Omental fat pad (tissue), 4 donors: ENCODE measurements at places on chromosomes 4 and X. TPM values are rescaled to one million over a fixed set of nuclear protein-coding genes. Genes with fewer than 3 reads are reported as not detected.

DNA sequence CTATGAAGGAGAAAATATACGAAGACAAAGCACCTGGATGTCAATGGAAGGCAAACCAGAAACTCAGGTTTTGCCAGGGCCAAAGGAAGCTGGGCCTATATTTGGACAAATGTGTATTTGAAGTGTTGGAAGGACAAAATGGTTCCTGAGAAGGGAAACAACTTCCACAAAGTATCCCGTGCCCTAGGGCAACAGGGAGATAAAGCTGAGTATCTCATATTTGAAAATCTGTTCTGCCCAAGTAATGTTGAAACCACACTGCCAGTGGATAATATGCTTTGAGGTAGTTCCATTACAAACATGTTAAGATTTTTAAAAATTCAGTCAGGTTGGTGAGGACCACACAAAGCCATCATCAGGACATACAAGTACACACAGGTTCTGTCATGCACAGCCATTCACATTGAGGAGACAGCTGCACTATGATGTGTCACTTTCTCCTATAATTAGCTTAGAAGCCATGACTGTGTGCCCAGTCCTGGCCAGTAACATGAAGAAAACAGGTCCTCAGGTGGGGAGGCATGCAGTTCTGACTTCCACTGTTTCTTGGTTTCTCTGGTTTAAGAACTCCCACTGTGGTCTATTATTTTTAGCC, 116.4 kb downstream of the PWWP3B start:
- no peak for DNase-seq

DNA sequence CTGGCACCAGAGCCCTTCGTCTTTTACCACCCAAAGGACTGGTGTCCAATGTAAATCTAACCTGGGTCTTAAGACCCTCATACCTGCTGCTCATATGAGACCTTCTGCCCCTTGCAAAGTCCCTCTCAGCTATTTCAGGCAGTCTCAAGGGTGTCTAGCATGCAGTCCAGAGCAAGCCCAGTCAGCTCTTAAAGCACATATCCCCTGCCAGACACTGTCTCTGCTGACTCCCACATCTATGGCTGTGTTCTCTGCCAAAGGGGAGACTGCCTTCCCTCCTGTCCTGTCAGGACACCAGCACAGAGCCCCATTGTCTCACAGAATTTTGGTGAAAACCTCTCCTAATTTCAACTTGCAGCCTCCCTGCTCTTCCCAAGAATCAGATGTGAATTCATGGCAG, 118.5 kb downstream of the PARM1 start:
- no peak for DNase-seq

GRCh38 chr4:88672987-88673386, 24.6 kb downstream of the NAP1L5 start:
- no peak for DNase-seq

- DNase-seq, result no peak
Observed at GRCh38 chr4:59127006-59127405, 2016.8 kb upstream of the IGFBP7 start.

- DNase-seq, result peak; percentile 38
Observed at GRCh38 chrX:140057001-140057411, 91.7 kb upstream of the CXorf66 start.

- no peak for DNase-seq
Observed at GRCh38 chr4:92303621-92304027, at the start of gene GRID2. TSS of gene GRID2 (plus strand) at chr4:92303966.

DNA sequence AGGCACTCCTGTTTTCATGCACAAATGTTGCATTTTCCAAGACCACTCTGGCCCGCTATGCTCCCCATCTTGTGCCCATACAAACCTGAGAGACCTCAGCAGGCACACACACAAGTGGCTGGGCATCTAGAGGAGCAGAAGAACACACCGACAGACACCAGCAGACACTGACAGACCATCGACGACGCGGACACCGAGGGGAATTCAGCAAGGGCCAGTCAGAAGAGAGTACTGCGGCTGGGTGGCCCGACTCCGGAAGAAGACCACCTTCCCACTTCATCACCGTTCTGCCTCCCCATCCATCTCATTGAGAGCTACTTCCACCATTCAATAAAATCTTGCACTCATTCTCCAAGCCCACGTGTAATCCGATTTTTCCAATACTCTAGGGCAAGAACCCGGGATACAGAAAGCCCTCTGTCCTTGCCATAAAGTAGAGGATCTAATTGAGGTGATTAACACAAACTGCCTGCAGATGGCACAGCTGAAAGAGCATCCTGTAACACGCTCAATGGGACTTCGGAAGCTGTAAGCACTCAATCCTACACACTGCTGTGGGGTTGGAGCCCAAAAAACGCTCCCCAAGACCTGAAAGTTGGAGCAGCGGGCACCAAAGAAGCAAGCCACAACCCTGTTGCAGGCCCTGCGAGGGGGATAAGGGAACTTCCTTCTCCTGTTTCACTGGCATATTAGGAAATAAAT, 780.9 kb downstream of the ARAP2 start:
- DNase-seq, result no peak

- no peak for DNase-seq
Observed at GRCh38 chr4:164509951-164510350, 244.0 kb upstream of the SMIM31 start.

DNA sequence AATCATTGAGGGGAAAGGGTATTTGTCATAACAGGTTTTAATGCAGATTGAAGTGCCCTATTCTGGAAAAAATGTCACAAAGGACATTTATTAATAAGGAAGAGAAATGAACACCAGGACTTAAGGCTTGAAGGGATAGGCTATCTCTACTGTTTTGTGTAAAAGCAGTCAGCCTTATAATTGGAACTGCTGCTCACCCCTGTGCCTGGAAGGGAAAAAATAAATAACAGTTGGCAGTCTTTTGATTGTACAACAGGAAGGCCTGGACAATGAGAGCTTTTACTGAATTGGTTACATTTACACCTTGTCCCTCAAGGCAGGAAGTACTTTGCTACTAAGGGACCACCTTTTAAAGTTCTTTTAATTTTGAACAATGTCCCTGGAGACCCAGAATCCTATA, 17.8 kb upstream of the MAGED4 start:
- DNase-seq, result no peak

GRCh38 chr4:114200026-114200425, 220.6 kb upstream of the ARSJ start:
- no peak for DNase-seq

DNA sequence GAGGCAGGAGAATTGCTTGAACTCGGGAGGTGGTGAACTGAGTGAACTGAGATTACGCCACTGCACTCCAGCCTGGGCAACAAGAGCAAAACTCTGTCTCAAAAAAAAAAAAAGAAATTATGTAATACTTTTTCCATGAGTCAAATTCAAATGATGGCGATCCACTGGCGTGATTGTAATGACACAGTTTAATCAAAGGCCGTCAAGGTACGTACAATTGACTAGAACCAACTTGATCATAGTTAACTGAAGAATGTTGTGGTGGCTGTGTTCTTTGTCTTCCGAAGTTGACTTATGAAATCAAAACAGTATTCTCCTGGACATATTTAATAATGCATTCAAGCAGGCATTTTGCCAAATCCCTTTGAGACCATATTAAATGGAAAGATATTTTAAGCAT, 318.6 kb upstream of the FAT1 start:
- no peak for DNase-seq

GRCh38 chr4:134215620-134216344, 14.2 kb upstream of the PABPC4L start:
- DNase-seq, result no peak

DNA sequence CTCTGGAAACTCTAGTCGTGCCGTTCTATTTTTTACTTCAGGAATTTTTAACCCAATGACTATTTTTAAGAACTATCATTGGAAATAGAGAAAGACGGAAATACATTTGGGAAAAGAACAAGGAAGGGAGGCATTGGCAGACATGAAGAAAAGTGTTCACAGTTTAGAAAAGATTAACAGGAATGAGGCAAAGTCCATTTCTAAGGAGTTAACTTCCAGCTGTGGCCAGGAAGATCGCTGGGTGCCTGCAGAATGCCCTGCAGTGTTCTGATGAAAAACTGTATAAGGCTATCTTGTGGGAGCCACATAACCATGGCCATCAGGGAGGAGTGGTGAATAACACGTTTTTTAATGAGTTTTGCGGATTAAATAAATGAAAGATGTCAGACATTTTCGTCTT, 150.6 kb upstream of the VCX3A start:
- DNase-seq, result no peak

- DNase-seq, result no peak
Observed at GRCh38 chrX:136195247-136195646, 47.9 kb downstream of the FHL1 start.

GRCh38 chr4:75028196-75028854, 95.4 kb downstream of the PARM1 start:
- no peak for DNase-seq

DNA sequence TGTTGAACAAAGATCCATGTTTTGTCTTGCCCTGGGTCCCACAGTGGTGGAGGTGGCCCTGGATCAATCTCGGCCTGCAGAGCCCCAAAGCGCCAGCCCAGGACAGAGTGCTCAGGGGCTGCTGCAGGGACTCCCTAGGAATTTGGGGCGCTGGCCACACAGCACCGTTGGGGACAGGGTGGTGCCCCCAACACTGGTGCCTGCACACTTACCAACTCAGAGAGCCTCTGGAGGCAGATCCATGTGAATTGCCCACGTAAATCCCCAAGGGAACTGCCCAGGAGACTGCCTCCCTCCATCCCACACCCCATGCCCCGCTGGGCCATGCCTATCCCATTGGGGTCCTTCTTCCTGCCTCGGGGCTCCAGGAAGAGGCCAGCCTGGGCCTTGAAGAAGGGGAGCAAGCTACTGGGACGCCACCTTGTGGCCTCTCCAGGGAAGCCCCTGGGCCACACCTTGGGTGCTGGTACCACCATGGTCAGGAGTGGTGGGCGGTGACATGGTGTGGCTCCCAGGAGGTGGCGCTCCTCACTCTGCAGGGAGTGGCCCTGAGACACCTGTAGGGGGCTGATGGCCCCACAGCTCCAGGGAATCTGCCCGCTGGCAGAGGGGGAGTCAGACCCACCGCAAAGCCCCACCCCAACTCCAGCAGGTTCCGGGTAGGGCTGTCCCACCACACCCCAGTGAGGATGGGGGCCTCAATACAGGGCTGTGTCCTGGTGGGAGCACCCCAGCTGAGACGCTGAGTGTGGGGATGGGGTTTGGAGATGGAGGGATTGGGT, 22.8 kb downstream of the CFAP99 start:
- no peak for DNase-seq

GRCh38 chrX:107348051-107348450, 101.4 kb upstream of the FRMPD3 start:
- DNase-seq, result no peak

DNA sequence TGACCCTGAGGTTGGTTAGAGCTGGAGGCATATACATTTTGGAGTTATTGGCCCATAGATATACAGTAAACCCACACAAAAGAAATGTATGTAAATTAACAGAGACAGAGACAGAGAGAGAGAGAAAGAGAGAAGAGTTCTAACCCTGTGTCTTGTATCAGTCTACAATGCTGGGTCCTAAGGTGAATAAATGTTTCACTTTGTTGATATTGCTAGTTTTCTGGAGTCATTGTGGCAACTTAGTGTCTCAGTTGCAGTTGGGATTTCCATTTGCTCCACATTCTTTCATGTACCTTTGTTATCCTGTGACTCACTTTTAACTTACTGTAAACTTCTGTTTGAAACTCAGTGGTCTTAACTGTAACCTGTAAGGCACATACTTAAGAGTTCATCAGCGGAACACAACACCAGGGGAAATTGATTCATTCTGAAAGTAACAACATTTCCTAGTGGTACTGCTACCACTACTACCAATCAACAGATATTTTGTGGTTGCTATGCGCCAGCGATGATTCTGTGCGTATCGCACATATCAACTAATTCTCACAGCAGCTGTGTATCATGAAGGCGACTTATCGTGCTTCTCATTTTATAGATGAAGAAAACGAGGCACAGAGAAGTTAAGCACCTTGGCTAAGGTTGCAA, 38.5 kb upstream of the ETDA start:
- DNase-seq, result no peak

GRCh38 chrX:104370089-104370488, 115.4 kb upstream of the ESX1 start:
- no peak for DNase-seq

DNA sequence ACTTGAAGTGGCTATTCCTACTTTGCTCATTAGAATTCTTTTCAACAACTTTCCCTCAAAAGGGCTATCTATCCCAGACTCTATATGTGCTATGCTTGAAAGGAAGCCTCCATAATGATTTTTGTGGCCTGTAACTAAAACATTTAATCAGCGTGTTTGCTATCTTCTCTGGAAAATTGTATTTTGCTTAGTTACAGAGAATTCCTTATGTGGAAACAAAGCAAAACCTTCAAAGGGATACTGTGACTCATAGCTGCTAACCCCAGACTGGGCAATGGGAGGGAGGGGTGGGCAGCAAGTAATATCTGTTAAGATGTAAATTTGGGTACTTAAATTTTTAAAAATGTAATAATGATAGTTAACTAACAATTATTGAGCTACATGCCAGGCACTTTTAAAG, 3.7 kb downstream of the SLC25A14 start:
- no peak for DNase-seq

DNA sequence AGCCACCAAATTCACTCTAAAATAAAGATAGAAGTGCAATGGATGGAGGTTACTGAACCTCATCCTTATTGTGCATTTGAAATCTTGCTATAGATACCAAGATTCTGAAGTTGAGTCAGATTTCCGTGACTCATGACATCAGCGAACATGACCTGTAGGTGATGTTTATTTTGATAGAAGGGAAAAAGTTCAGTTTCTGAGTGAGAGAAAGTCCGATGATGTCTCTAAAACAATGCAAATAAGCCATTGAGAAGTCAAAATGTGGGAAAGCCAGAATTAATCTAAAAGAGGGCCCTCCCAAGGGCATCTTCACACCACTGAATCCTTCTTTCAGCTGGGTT, 20.0 kb downstream of the PHOX2B start:
- no peak for DNase-seq

DNA sequence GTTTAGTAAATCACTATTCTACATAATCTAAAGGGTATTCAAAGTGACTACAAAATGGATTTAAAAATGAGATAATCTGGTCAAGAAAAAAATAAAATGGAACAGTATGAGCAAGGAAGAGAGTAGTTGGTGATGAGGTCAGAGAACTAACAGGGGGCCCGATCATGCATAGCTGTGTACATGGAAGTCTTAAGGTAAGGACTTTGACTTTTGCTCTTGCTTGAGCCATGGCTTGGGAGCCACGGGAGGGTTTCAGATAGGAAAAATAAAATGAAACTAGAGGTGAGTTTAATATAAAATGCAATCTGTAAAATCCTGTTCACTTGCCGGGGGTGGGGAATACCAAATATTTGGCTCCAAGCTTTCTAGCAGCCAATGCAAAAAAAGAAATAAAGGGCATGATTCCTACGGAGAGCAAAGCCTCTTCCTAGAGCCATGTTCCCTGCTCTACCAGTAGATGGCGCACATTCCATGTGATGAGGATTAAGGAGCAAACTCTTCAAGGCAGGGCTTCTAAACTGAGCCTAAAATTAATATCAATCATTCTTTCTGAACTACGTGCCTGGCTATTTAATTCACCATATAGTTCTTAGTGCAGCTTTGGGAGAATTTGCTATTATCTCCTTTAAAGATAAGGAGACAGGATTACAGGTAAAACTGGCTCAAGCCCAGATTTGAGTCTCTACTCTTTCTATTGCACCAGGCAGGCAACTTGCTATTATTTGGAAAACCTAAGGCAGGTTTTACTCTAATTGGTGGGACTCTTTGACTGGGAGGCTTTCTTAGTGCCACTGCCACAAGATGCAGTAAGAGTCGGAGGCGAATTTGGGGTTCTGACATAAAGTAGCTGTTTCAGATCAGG, 6.8 kb upstream of the CLCN5 start:
- DNase-seq, result no peak

Gene VEGFC
- total RNA-seq, result 28.4 TPM

Gene ITM2A
- 41.3 TPM for total RNA-seq

Gene MYOZ2
- 0.37 TPM for total RNA-seq

Gene FAM47A
- not detected for total RNA-seq

Gene FANCB
- 1.0 TPM for total RNA-seq

Gene HDX
- 12.4 TPM for total RNA-seq

Gene CRMP1
- 0.44 TPM for total RNA-seq

Gene ODAPH
- total RNA-seq, result not detected
